Hepatocyte (in vitro differentiated cells): ENCODE measurements at places on chromosomes 3 and 15. TPM values are rescaled to one million over a fixed set of nuclear protein-coding genes. Genes with fewer than 3 reads are reported as not detected.

GRCh38 chr3:82145742-82146141, 384.3 kb upstream of the GBE1 start:
- H3K4me1 ChIP-seq, result no peaks in the 10 kb centered on the region
- DNase-seq, result no peak
- no peaks in the 10 kb centered on the region for H3K27me3 ChIP-seq

DNA sequence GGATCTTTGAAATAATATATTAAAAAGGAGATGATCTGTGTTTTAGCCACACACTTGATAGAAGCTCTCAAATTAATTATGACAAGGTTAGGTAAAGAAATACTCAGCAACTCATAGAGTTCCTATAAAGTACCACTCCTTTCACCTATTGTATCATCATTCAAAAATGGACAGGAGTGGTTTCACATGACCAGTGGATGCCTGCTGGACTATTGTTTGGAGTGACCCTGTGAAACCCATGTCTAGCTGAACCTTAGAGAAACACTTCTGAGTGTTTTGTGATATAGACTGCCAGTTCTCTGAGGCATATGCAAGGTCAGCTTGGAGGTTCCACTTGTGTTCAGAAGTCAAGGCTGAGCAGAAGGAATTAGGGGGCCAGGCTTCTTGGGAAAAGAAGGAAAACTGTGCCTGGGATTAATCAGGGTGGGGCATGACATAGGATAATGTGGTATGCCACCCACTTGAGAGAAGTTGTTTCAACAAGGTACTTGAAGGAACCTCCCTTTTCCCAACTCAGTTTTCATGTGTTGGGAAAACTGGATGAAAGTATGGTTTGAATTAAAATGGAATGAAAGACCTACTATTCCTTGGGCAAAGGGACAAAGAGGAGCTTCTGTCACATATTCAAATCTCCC, 15.4 kb downstream of the PARP14 start:
- no peak overlapping the region for H3K27ac ChIP-seq
- H3K4me1 ChIP-seq, result no peaks in the 10 kb centered on the region
- H3K27me3 ChIP-seq, result no peaks in the 10 kb centered on the region
- DNase-seq, result no peak
- H3K4me3 ChIP-seq, result no peak overlapping the region

DNA sequence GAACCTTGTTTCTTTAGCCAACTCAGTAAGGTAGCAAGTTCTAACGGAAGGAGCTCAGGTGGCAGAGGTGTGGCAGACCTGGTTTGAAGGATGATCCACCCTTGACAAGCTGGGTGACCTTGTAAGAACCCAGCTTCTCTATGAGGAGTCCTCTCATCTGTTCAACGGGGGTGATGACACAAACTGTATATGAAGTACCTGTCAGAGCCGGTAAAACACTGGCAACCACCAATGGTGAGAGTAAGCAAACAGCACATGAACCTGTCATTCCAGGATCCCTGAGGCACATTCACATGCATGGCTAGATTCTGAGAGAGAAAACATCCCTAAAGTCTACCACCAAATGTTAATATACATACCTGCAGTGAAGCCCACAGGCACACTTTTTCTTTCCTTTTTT, 2.4 kb downstream of the SCAP start:
- H3K36me3 ChIP-seq, result no peaks in the 10 kb centered on the region
- H3K4me3 ChIP-seq, result no peak overlapping the region
- peak overlapping the region; percentile 7 for H3K27ac ChIP-seq
- peaks cover 25% of the 10 kb centered on the region for H3K4me1 ChIP-seq
- DNase-seq, result peak; percentile 32
- H3K27me3 ChIP-seq, result no peaks in the 10 kb centered on the region

Gene CD80
- 0.07 and 0.24 TPM in 2 replicates for total RNA-seq

Gene STAG1
- 37.0 and 41.1 TPM in 2 replicates for total RNA-seq

DNA sequence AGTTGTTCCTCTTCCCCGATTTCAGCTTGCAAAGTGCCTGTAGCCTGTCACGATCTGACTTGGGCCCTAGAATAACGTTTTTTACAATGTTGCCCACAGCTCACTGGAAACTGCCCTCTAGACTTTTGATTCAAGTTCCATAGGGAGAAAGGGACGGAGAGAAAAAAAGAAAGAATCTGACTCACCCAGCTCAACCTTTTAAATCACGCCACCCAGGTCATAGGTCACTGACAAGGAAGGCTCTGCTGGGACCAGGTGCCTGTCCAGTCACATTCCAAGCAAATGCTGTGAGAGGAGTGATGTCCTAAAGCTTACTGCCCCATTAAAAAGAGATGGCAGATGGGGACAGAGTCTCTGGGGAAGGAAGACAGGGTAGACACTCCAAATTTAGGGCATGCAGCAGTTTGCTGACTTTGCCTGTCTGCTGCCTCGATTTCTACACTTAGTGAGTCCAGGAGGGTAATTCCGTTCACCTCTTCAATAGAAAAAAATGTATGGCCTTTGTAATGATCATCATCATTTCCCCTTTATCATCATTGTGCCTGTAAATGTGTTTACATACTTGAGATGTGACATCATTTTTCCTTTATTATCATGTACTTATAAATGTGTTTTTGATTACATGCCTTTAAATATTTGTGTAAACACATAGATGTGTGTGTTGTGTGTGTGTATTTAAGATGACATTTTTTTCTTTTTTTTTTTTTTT, 8.4 kb upstream of the MYO1E start:
- no peak overlapping the region for H3K4me3 ChIP-seq
- no peak overlapping the region for H3K27ac ChIP-seq
- peak; percentile 13 for DNase-seq
- no peaks in the 10 kb centered on the region for H3K27me3 ChIP-seq
- no peaks in the 10 kb centered on the region for H3K4me1 ChIP-seq
- H3K36me3 ChIP-seq, result no peaks in the 10 kb centered on the region

Gene SLC7A14
- total RNA-seq, result 0.08 and 0.10 TPM in 2 replicates

- no peak for DNase-seq
- H3K36me3 ChIP-seq, result no peaks in the 10 kb centered on the region
- H3K27me3 ChIP-seq, result no peaks in the 10 kb centered on the region
These were observed 18.6 kb downstream of the WDR76 start for GRCh38 chr15:43845421-43845820.

Gene ZMYND10
- total RNA-seq, result 0.20 and 0.44 TPM in 2 replicates

DNA sequence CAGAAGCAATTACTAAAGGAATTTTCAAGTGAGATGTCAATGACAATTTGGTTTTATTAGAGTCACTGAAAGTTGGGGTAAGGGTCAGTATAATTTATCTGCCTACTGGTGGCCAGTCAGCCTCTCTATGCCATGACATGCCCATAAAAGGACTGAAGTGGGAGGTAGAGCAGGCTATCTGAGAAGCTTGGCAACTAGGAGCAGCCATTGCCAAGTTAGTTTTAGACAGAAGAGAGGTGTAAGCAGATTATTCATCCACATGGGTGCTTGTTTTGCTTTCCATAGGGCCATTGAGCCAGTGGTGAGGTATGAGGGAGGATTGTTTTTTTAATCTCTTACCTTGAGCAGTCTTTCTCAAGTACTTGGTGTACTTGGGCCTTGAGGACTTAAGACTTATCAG, 8.1 kb upstream of the RBP1 start:
- H3K36me3 ChIP-seq, result no peaks in the 10 kb centered on the region
- peaks cover 3% of the 10 kb centered on the region for H3K4me1 ChIP-seq
- no peak overlapping the region for H3K27ac ChIP-seq
- H3K27me3 ChIP-seq, result no peaks in the 10 kb centered on the region
- no peak for DNase-seq
- H3K4me3 ChIP-seq, result no peak overlapping the region

Gene ZNF501
- 2.6 and 7.3 TPM in 2 replicates for total RNA-seq

DNA sequence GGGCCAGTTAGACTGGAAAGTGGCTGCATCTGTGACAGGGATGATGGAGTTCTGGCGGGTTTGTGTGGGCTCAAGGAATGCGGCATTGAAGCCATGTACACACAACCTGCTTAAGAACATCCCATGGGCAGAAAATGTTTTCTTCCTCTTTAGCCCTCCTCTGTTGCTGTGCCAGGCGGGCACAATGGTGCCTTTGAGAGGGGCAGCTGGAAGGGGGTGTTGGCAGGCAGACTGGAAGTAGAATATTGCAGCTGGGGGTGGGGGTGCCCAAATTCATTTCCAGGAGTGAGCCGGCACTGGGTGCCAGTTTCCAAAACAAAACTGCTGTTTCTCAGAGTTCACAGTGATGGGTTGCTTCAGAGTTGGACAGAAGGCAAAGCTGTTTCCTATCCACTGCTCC, 91.8 kb upstream of the ETV5 start:
- peaks cover 15% of the 10 kb centered on the region for H3K27me3 ChIP-seq
- H3K36me3 ChIP-seq, result no peaks in the 10 kb centered on the region
- no peaks in the 10 kb centered on the region for H3K4me1 ChIP-seq
- no peak for DNase-seq

GRCh38 chr3:190597291-190597690, 83.4 kb downstream of the IL1RAP start:
- peaks cover 8% of the 10 kb centered on the region for H3K4me1 ChIP-seq
- H3K4me3 ChIP-seq, result no peak overlapping the region
- no peaks in the 10 kb centered on the region for H3K36me3 ChIP-seq
- no peak for DNase-seq
- no peaks in the 10 kb centered on the region for H3K27me3 ChIP-seq
- no peak overlapping the region for H3K27ac ChIP-seq
